Spinal cord (tissue), 10 donors: ENCODE measurements at places on chromosomes 4 and X. TPM values are rescaled to one million over a fixed set of nuclear protein-coding genes. Genes with fewer than 3 reads are reported as not detected.

GRCh38 chrX:447052-447451 is 60.3 kb upstream of the PPP2R3B start:
- no peak overlapping the region for H3K27ac ChIP-seq
- H3K4me3 ChIP-seq: no peak overlapping the region
- H3K4me1 ChIP-seq: no peaks in the 10 kb centered on the region
- H3K27me3 ChIP-seq: no peaks in the 10 kb centered on the region
- no peak for DNase-seq
- no peaks in the 10 kb centered on the region for H3K36me3 ChIP-seq

- no peak overlapping the region for H3K27ac ChIP-seq
- no peaks in the 10 kb centered on the region for H3K36me3 ChIP-seq
- H3K4me3 ChIP-seq: no peak overlapping the region
- DNase-seq: no peak
- peaks cover 8% of the 10 kb centered on the region for H3K4me1 ChIP-seq
- H3K27me3 ChIP-seq: no peaks in the 10 kb centered on the region
Observed at GRCh38 chr4:26175006-26175786, 145.6 kb upstream of the RBPJ start.

DNA sequence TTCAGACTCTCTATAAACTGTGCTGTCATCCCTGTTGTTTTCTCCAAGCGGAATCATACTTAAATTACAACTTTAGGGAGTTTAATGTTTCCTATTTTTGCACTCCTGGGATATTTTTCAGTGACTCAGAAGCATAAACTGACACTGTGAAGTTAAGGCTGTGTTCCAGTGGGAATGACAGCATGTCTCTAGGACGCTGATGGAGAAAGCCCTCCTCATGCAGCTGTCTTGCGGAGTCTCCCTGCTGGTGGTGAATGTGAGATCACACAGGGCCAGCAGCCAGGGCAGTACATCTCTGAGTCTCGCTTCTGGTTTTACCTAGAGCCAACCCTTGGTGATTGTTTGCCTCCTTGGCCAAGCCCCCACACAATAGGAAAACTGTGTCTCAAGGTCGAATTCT is 53.3 kb downstream of the NFKB1 start:
- H3K36me3 ChIP-seq: peaks cover 2% of the 10 kb centered on the region
- no peak for DNase-seq
- H3K27me3 ChIP-seq: no peaks in the 10 kb centered on the region
- no peaks in the 10 kb centered on the region for H3K4me1 ChIP-seq

Gene MAGEA4
- not detected for polyA plus RNA-seq

Gene TMSB15A
- polyA plus RNA-seq: 92.9 TPM

DNA sequence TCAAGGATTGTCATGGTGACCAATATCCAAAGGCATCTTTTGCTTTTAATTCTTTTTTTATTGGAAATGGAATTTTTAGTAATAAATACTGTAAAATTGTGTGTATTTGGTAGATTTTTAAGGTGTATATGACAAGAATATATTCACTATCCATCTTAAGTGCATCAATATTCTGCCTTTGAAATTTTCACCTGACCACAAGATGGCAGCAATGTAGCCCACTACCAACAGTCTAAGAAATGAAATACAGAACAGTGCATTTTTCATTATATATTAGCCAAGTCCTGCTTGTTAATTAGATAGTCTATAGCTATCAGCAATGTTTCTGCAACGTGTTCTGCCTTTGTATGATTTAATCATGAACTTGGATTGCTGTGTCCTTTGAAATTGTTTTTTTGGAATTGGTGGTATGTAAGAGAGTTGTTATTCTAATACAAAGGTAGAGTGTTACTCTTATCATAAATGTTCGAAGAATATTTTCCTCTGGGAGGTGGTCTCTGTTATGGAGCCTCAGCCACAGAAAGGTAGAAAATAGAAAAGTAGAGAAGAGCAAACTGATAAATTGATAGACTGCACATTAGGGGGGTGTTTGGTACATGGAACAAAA is 38.2 kb downstream of the HPGDS start:
- H3K4me1 ChIP-seq: no peaks in the 10 kb centered on the region
- H3K27ac ChIP-seq: no peak overlapping the region
- H3K27me3 ChIP-seq: no peaks in the 10 kb centered on the region
- DNase-seq: peak; percentile 83
- no peaks in the 10 kb centered on the region for H3K36me3 ChIP-seq
- no peak overlapping the region for H3K4me3 ChIP-seq

- H3K27me3 ChIP-seq: no peaks in the 10 kb centered on the region
- DNase-seq: no peak
- no peaks in the 10 kb centered on the region for H3K4me1 ChIP-seq
- H3K4me3 ChIP-seq: no peak overlapping the region
- H3K36me3 ChIP-seq: peaks cover 4% of the 10 kb centered on the region
Observed at GRCh38 chr4:39591290-39591689, 47.4 kb downstream of the SMIM14 start.

Gene PCDH10
- polyA plus RNA-seq: 80.9 TPM

Gene SRPX2
- polyA plus RNA-seq: 1.7 TPM

DNA sequence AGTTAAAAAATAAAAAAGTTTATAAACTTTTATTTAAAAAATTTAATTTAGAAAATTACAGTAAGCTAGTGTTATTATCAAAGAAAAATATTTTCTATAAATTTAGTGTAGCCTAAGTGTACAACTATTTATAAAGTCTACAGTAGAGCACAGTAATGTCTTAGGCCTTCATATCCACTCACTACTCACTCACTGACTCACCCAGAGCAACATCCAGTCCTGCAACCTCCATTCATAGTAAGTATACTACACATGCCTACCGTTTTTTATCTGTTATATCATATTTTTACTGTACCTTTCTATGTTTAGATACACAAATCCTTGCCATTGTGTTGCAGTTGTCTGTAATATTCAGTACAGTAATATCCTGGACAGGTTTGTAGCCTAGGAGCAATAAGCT is 129.0 kb upstream of the FAM47B start:
- H3K4me1 ChIP-seq: no peaks in the 10 kb centered on the region
- no peak for DNase-seq
- H3K27ac ChIP-seq: no peak overlapping the region
- H3K36me3 ChIP-seq: no peaks in the 10 kb centered on the region
- H3K4me3 ChIP-seq: no peak overlapping the region

Gene PITX2
- 2.6 TPM for polyA plus RNA-seq

DNA sequence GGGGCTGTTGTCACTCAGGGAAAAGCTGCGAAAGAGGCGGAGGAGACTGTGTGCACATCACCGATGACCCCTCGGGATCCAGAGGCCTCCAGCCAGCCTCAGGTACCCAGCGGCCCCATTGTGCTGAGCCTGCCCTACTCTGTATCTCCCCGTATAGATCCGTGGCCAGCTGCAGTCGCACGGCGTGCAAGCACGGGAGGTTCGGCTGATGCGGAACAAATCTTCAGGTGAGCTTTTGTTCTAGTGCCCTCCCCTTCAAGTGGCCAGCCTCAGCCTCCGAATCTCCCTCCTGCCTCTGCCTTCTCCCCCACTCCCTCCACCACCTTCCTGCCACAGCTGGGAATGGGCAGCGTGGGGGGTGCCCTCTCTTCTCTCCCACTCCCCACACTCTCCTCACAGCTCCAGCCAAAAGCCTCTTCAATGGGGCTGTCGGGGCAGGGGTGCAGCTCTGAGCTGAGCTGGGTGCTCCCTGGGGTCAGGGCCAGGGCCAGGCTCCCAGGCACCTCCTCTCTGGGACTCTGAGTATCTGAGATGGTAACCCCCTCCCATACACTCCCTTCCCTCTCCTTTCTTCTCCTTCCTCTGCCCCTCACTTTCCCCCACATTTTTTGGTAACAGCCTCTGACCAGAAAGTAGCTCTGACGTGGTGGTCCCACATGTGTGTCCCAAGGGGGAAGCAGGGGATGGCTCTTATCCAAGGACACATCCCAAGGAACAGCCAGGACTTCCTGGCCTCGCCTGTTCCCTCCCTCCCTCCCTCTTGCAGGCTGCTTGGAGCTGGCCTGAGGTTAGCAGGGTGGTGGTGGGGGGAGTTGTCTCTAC is 20.4 kb upstream of the UBA1 start:
- no peak for DNase-seq
- H3K4me3 ChIP-seq: no peak overlapping the region
- H3K4me1 ChIP-seq: peaks cover 7% of the 10 kb centered on the region

GRCh38 chr4:86247906-86248305 is 111.9 kb downstream of the MAPK10 start:
- H3K36me3 ChIP-seq: peaks cover under 1% of the 10 kb centered on the region
- H3K4me1 ChIP-seq: no peaks in the 10 kb centered on the region
- H3K4me3 ChIP-seq: no peak overlapping the region
- no peak overlapping the region for H3K27ac ChIP-seq
- no peak for DNase-seq

Gene PRDM8
- 44.4 TPM for polyA plus RNA-seq

DNA sequence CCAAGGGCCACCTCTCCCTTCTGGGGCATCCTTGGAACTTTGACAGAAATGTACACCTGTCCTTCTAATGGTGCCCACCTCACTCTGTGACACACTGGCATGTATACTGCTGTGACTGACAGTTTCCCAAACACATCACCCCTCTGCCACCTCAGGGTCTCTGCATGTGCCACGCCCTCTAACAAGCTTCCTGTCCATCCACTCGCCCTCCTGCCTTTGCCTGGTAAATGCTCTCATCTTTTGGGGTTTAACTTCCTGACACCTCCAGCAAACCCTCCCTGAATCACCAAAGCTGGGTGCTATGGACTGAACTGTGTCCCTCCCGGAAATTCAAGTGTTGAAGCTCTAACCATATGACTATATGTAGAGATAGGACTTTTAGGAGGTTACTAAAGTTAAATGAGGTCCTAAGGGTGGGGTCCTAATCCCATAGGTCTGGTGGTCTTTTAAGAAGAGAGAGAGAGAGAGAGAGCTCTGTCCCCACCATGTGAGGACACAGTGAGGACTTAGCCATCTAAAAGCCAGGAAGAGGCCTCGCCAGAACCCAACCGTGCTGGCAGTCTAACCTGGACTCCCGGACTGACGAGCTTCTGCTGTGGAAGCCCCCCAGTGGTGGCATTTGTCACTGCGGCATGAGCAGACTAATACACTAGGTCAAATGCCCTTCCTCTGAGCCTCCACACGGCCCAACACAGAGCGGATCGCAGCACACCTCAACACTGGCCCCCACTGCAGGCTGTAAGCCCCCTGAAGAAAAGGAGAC is 95.6 kb downstream of the AFAP1 start:
- peaks cover 23% of the 10 kb centered on the region for H3K36me3 ChIP-seq
- no peak overlapping the region for H3K4me3 ChIP-seq
- no peaks in the 10 kb centered on the region for H3K27me3 ChIP-seq
- no peak for DNase-seq

- H3K4me3 ChIP-seq: no peak overlapping the region
- no peaks in the 10 kb centered on the region for H3K27me3 ChIP-seq
- DNase-seq: no peak
- H3K36me3 ChIP-seq: no peaks in the 10 kb centered on the region
Observed at GRCh38 chr4:86955888-86956451, 21.2 kb downstream of the AFF1 start.

Gene PPP2R3B
- polyA plus RNA-seq: 134 TPM

DNA sequence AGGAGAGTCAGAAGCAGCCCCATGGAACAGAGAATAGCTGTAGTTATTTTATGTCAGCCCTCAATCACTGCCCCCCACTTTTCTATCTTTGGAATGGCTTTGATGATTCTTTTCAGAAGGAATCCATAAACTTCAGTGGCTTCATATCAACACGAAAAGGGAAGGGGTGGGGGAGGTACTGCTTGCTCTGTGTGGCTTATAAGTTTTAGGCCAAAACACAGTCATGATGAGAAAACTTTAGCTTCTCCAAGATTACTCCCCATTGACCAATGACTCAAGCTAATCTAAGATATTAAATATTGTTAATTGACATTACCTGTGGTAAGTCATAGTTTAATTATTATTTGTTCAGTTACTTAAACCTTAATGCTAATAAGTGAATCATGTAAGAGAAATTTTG is 669.6 kb upstream of the FAM241A start:
- H3K36me3 ChIP-seq: no peaks in the 10 kb centered on the region
- no peak for DNase-seq
- H3K27ac ChIP-seq: no peak overlapping the region

Gene ARX
- polyA plus RNA-seq: 0.26 TPM

DNA sequence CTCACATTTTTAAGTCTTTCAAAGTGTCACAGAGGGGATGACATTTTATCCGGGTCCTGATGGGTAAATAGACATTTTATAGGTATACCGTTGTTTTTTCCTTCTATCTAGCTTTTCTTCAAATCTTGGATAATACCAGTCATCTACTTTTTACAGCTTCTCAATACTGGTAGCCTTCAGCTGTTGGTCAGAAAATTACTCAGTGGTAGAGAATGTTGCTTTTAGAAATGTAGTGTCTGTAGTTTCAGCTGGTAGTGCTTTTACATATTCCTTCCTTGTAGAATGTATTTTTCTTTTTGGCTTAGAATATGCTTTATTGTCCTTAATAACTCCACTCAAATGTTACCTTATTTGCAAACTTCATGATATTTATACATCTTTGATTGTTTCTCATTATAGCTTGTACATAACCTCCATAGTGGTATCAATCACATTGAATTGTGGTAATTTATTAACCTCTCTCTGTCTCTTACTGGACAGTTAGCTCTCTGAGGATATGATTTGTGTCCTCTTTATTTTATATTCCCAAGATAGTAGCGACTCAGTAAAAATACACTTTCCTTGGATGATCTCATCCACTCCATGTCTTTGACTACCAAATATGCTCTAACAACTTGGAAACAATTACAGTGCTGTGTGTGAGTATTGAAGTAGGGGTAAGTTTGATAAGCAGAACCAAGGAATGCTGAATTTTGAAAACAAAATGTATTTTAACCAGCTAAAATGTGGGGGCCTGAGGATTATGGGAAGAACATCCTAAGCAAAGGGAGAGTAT is 53.8 kb downstream of the RAP1GDS1 start:
- no peaks in the 10 kb centered on the region for H3K36me3 ChIP-seq
- H3K27ac ChIP-seq: no peak overlapping the region
- H3K27me3 ChIP-seq: no peaks in the 10 kb centered on the region
- DNase-seq: no peak
- H3K4me3 ChIP-seq: no peak overlapping the region
- H3K4me1 ChIP-seq: no peaks in the 10 kb centered on the region

GRCh38 chr4:69838977-69839376 is 21.0 kb downstream of the SULT1E1 start:
- no peaks in the 10 kb centered on the region for H3K36me3 ChIP-seq
- DNase-seq: no peak
- no peaks in the 10 kb centered on the region for H3K4me1 ChIP-seq
- H3K27me3 ChIP-seq: no peaks in the 10 kb centered on the region
- H3K27ac ChIP-seq: no peak overlapping the region

DNA sequence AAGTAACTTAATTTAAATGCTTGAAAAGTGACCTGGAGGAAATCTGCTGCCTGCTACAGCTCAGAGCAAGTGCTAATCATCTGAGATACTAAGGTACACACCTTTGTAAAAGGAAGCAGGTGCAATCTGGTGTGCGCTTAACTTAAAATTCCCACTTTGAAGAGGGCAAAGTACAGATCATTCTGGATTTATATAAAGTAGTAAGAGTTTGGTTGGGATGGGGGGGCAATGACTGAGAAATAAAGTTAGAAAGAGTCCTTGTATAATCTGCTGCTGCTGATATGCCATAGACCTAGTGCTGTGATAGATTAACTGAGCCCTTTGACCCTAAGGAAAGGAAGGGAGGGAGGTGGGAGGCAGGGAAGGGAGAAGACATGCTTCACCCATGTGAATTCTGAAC is 141.0 kb downstream of the MTNR1A start:
- no peak overlapping the region for H3K27ac ChIP-seq
- H3K4me1 ChIP-seq: no peaks in the 10 kb centered on the region
- no peak overlapping the region for H3K4me3 ChIP-seq
- DNase-seq: no peak

Gene DIPK2B
- 12.3 TPM for polyA plus RNA-seq

Gene ABLIM2
- polyA plus RNA-seq: 52.9 TPM

Gene FRMPD4
- 4.8 TPM for polyA plus RNA-seq

Gene TEC
- 1.1 TPM for polyA plus RNA-seq

GRCh38 chrX:139933904-139934303 is 1.1 kb upstream of the ATP11C start:
- peak overlapping the region; percentile 68 for H3K4me3 ChIP-seq
- peaks cover 4% of the 10 kb centered on the region for H3K27me3 ChIP-seq
- H3K4me1 ChIP-seq: peaks cover 2% of the 10 kb centered on the region
- no peak for DNase-seq
- H3K27ac ChIP-seq: peak overlapping the region; percentile 94
- H3K36me3 ChIP-seq: no peaks in the 10 kb centered on the region
